ENCODE measurements at places on chromosomes 2 and 18.
A peak's percentile ranks its signal among the peaks of the same experiment; 100 is the strongest.

DNA sequence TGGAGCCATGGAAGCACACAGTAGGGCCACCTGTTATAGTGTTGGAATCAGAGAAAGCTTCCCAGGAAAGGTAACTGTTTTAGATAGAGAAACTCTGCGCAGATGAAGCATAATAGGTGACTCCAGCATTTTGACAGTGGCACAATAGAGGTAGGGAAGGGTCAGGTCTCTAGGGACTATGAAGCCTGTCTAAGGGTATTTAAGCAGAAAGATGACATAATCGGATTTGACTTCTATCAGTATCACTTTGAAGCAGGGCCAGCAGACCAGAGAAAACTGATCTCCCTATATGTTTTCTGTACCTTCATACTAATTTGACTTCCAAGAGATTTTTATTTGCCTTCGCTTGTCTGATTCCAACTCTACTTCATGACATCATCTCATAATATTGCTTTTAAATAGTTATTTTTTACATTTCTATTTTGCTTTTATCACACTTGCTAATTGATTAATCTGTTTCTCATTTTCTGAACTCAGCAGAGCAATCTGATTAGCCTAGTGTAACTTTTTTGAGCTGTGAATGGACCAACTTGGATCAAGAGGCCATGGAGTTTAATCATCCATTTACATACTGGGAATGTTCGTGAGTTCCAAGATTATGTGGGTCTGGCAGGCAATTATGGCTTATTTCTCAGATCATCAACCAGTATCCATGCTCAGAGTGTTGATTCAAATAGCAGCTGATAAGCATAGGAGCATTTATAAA lies 8.4 kb upstream of the HIBCH start:
- DNase-seq = no peak

GRCh38 chr2:26488463-26489212 lies 10.7 kb upstream of the OTOF start:
- no peak for DNase-seq

DNA sequence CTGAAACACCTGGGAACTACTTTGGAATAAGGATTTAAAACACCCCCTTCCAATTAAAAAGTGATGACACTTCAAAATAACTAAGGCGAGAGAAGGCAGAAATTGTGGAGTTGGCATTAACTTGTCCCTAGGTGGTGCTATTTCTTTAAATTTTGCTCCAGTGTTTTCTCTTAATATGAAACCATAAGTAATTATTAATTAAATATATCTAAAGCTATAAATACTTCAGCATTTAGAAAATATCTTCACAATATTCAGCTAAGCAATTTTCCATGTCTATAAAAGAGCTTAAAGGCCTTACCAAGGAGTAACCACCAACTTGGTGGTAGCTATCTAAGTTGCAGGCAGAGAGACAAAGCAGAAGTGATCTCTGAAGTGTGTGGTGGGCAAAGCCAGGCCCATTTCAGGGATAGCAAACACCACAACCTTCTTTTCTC lies 186.8 kb upstream of the PGAP1 start:
- DNase-seq = no peak

- no peak for DNase-seq
Measured at GRCh38 chr2:205453202-205453601, 229.1 kb upstream of the NRP2 start.

- no peak for DNase-seq
Measured at GRCh38 chr2:240358080-240358479, 77.4 kb upstream of the GPC1 start.

- DNase-seq = no peak
Measured at GRCh38 chr2:181164699-181165098, 184.3 kb downstream of the UBE2E3 start.

DNA sequence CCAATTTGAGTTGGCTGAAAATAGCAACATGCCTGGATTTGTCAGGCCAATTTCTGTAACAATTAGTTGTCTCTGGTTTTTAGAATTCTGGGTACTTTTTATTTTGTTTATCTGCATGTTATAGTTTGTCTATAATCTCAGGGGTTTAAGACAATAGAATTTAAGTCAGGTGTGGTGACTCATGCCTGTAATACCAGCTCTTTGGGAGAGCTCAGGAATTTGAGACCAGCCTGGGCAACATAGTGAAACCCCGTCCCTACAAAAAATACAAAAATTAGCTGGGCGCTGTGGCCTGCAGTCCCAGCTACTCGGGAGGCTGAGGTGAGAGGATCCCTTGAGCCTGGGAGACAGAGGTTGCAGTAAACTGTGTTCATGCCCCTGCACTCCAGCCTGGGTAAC lies 114.4 kb upstream of the GLS start:
- DNase-seq = no peak

GRCh38 chr2:130355172-130355577 lies 681 bp upstream of the PTPN18 start:
- DNase-seq = no peak

DNA sequence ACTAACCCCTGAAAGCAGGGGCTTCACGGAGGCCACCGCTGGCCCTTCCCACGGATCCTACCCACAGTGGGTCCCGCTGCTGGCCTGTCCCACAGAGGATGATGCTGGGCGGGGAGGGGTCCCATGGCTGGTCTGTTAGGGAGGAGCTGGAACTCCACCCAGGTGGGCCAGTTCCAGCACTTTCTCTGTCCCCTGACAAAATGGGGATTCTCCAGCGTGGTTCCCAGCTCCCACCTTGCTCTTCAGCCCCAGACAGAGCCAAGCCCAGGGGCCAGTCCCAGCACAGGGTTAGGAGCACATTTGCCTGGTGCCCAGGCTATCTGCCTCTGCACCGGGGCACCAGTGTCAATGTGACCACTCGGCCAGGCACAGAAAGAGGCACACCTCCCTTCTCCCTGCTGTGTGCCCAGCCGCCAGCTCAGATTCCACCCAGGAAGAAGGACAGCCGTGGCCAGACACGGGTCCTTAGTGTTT lies 50.0 kb downstream of the ANKMY1 start:
- DNase-seq = peak; percentile 55

GRCh38 chr2:113757138-113757657 lies 756 bp upstream of the SLC35F5 start:
- DNase-seq = no peak

- DNase-seq = no peak
Measured at GRCh38 chr18:58161659-58162058, 117.6 kb downstream of the NEDD4L start.

DNA sequence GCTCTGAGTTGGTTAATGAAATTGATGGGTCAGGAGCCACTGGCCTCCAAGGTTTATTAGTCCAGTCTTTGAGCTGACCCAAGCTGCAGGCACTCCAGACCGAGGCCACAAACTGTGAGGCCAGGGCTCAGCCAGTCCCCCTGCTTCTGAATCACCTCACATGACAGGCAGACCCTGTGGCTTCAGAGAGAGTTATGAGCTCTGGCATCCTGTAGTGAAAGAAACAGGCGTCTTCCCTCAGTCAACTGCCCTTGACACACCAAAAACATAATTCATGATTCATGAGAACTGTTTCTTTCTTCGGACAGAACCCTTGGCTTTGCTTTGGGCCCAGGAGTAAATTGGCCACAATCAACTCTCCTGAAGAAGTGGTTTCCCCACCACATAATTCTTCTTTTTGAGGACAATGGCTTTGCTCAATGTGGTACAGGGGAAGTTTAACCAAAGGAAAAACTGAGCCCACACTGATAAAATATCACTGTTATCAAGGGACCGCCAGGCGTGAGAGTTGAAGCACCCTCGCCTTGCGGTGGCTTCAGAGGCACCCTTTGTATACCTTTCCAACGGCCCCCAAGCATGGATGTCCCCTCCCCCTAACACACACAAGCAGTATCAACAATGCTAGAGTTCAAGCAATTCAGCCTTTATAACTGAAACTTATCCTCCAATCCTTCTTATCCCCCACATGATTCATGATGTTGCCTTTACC lies 226.9 kb downstream of the CYRIA start:
- no peak for DNase-seq

DNA sequence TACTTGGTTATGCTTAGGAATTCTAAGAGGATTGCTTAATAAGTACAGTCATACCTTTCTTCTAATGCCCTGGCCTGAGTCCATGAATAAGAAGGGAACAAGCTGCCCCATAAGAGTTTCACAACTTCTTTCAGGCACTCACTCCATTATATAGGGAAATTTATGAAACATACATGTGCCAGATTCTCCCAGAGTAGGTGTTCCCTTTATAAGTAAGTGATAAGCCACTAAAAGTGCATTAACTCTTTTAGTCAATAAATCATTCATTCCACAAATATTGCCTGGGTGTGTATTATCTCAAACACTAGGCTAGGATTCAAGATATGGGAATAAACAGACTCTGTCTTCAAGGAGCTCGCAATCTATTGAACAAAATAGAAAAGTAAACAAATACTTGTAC lies 84.5 kb upstream of the RBBP8 start:
- no peak for DNase-seq

- DNase-seq = no peak
Measured at GRCh38 chr2:213171147-213171546, 19.7 kb upstream of the IKZF2 start.

GRCh38 chr2:31945572-31945935 lies 65.3 kb downstream of the MEMO1 start:
- DNase-seq = no peak

GRCh38 chr18:12841070-12841469 lies 43.0 kb downstream of the PTPN2 start:
- no peak for DNase-seq

GRCh38 chr2:11559066-11559785 lies 25.4 kb downstream of the GREB1 start:
- no peak for DNase-seq

- no peak for DNase-seq
Measured at GRCh38 chr2:8922431-8922830, 81.1 kb downstream of the MBOAT2 start.

GRCh38 chr2:172582656-172583055 lies 26.8 kb downstream of the PDK1 start:
- no peak for DNase-seq

- no peak for DNase-seq
Measured at GRCh38 chr18:59267503-59268126, 5.6 kb downstream of the RAX start.

GRCh38 chr18:74040459-74041332 lies 106.9 kb downstream of the FBXO15 start:
- DNase-seq = no peak

GRCh38 chr18:48693625-48694262 lies 154.9 kb downstream of the CTIF start:
- no peak for DNase-seq

DNA sequence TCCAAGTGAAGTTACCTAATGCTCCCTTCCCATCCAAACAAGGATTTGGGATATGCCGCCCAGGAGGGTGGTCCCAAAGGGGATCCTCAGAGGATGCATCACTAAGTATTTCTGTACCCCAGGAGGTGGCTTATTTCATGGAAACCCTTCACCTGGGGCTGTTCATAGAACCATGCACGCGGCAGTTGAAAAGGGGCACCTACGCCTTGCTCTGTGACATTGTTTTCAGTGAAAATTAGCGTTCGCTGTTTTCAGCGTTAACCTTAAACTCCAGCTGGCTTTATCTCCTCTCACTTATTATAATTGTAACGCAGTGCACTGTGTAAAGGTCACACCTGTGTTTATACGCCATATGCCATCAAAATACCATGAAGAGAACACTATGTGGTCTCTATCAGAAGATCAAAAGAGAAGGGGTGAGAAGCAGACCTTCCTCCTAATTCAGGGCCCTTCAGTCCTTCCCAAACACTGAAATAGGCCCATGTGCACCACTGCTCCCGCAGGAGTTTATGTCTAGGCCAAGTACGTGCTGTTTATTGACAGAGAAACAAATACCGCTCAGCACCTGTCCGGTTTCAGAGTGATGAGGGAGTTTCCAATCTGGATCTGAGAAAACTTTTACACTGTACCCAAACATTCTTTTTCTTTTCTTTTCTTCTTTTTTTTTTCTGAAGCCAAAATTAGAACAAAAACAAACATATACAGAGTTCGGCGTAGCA lies 162.1 kb downstream of the BCL2 start:
- DNase-seq = no peak

- DNase-seq = no peak
Measured at GRCh38 chr18:67954594-67954993, 438.1 kb upstream of the DSEL start.

GRCh38 chr2:180405520-180405919 lies 398.4 kb upstream of the CWC22 start:
- no peak for DNase-seq

GRCh38 chr18:76927223-76927725 lies 104.9 kb downstream of the ZNF236 start:
- no peak for DNase-seq

DNA sequence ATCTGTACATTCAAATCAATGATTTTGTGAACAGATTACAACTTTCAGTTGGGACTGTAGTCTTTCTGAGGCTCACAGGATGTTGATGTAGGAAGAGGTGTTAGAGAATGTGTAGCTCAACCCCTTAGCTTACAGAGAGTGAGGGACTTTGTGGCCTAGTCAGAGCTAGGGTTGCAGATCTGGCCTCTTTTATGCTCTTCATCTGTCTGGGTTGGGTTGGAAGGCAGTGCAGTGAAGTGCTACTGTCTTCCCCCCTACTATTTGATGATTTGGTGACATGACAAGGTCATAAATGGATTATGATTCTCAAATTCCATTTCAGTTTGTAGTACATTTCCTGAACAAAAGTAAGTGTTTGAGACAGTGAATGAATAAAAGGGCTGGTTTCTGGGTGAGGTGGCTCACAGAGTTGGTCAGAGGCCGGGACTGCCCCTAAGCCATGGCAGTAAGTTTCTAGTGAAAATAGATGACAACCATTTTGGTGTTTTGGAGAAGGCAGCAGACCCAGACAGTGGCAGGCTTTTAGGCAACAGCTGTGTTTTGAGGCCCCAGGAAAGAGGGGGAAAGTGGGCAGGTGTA lies 21.6 kb downstream of the MAP4K4 start:
- no peak for DNase-seq

GRCh38 chr18:9984080-9984479 lies 70.3 kb downstream of the VAPA start:
- DNase-seq = no peak

DNA sequence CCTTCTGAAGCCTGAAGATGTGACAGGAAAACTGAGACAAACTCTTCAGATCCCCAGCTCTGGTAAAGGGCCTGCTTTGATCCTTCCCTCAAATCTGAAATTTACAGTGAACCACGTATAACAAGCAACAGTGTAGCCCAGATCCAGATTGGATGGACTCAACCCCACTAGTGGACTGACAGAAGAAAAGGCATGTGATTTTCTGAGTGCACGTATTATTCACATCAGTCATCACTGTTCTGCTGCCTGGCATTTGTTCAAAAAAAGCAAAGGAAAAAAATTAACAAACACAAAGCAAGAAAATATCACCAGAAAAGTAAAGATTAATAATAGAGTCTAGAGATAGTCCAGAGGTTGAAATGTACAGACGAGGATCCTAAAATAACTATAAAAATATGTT lies 87.6 kb downstream of the CYRIA start:
- no peak for DNase-seq

DNA sequence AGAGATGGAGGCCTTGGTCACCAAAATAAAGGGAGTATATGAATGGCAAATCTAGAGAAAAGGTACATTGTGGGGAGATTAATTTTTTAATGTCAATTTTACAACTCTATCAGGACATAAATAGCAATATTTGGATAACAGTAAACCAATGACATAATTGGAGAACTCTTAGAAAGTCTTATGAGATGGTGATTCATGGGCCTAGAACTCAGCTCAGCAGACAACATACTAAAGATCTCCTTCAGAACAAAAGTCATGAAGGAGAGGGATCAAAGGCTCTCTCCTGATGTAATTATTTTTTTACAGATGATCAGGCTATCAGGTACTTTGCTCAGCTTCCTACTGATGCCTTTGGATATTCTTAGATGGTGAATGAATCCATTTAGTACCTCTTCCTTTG lies 90.0 kb downstream of the CRACDL start:
- no peak for DNase-seq

- no peak for DNase-seq
Measured at GRCh38 chr2:57886161-57886786, 160.3 kb upstream of the VRK2 start.

- DNase-seq = no peak
Measured at GRCh38 chr18:53152476-53152875, 812.5 kb downstream of the DCC start.
